Activated CD8-positive, alpha-beta memory T cell treated with anti-CD3 and anti-CD28 coated beads for 1 hour (primary cell): ENCODE measurements at places on chromosomes 11 and 22.
A peak's percentile ranks its signal among the peaks of the same experiment; 100 is the strongest.

GRCh38 chr22:20004464-20004863 is 12.2 kb downstream of the ARVCF start:
- DNase-seq, result no peak

DNA sequence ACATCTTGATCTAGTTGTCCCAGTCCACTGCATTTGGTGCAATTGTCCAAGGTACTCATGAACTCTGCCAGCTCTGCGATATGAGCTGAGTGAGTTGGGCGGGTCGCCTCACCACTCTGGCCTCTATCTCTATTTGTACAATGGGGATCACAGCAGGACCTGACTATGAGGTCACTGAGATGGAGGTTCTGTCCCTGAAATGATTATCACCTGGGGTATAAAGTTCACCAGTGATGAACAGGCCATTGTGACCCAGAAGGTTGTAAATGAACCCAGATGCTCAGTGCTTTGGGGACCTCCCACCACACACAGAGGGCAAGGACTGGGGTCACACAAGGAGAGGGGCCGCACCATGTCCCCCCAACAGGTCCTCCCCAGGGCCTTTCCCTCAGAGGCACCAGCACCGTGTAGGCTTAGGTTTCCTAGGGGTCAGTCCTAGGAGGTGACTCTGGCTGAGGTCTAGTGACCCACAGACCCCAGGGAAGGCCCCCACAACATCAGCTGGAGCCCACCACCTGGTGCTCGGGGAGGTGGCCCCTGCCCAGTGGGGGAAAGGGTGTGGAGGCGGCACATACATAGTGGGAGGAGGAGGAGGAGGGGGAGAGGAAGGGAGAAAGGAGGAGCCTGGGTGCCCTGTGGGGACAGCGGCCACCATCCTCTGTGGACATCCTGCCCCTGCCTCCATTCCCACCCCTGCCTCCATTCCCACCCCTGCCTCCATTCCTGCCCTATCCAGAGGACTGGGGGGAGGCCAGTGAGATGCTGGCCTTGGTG is 25.0 kb upstream of the IGLL1 start:
- no peak for DNase-seq

GRCh38 chr11:34855021-34855753 is 61.0 kb downstream of the APIP start:
- no peak for DNase-seq

- DNase-seq, result no peak
Measured at GRCh38 chr22:41900652-41901312, 14.1 kb downstream of the SHISA8 start.

- no peak for DNase-seq
Measured at GRCh38 chr22:42943981-42944380, 71.0 kb downstream of the PACSIN2 start.

- DNase-seq, result no peak
Measured at GRCh38 chr11:69327741-69328191, 33.8 kb downstream of the MYEOV start.

- no peak for DNase-seq
Measured at GRCh38 chr11:46427364-46427763, 35.8 kb upstream of the CHRM4 start.

DNA sequence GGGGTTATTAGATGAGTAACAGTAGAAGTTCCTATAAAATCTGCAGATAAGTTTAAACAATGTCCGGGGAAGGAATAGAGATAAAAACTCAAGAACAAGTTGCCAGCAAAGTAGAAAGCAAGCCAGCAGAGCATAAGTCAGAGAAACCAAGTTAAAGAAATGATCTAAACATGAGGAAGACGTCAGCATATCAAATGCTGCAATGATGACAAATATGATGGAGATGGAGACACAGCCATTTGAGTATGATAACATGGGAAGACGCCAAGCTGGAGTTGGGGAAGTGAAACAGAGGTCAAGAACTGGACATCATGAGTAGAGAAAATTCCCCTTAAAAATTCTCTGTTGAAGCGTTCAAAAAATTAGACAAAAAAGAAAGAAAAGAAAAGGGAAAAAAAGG is 571.5 kb downstream of the CNTN5 start:
- no peak for DNase-seq

DNA sequence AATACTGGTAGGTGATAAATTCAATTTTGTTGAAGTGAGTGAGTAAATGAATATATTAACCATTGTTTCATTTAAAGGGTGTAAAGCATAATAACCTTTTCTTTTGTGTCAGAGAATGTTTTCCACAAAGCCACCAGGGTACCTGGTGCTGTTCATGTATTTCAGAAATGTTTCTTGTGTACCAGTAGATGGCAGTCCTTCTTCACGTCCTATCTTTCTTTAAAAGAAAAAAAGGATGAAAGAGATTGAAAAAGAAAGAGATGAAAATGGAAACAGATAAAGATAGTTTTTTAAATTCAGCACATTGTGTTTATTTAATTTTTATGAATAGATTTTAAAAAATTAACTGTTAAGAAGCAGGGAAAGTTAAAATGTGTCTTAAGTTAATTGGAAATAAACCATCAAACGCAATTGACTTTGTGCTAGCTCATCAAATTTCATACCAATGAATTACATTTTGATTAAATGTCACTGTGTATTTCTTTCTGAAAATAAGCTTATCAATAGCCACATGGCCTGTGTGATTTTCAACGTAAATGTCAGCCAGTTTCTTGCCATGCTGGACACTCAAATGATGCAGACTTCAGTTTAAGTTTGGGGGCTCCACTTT is 65.5 kb upstream of the CHORDC1 start:
- no peak for DNase-seq

GRCh38 chr22:29308148-29308790 is 1.8 kb downstream of the GAS2L1 start:
- DNase-seq, result no peak

GRCh38 chr11:36053862-36054261 is 110.0 kb downstream of the LDLRAD3 start:
- no peak for DNase-seq

DNA sequence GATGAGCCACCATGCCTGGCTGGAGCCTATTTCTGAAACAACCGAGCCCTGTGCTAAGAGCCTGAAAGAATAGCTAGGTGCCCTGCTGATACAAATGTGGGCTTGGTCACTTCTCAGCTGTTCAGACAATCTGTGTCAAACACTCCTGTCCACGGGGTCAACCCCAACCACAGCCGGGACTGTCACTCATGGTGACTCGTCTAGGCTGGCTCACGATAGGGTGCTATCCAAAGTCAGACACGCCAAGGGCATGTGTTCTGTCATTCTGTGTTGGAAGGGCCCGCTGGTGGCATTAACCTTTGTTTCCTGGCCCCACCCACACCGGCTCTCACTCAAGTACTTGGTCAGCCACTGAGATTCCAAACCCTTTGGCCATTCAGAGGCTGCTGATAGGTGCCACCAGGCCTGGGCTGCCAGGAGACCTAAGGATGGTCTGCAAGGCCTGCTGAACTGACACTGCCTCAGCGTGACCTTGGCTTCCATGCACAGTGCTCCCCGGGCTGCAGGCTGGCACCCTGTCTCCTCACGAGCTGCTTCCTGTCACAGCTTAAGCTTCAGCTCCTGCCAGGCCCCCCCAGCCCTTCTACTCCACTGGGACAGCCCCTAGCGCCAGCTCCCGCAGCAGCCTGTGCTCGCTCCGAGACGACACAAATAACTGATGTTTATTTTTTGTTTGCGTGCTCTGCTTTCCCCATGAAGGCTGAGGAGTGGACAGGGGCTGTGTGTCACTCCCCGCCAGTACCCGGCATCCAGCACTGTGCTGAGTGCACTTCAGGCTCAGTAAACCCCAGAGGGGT is 14.2 kb upstream of the CDC42BPG start:
- DNase-seq, result no peak

DNA sequence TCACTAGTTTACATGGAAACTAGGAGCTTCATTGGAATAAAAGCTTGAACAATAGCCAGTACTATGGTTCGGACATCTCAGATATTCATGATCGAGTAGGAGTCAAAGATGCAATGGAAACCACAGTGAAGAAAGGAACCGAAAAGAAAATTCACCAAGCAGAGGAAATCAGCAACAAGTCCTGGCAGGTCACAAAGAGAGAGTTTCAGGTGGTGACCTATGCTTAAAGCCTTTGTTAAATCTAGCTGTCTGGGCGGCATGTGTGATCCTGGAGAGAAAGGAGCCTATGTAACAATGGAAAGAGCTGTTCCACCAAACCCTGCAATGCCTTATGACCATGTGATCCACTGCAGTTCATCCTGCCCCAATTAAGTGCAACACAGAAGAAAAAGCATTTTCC is 68.9 kb upstream of the POU2AF2 start:
- no peak for DNase-seq

- DNase-seq, result peak; percentile 53
Measured at GRCh38 chr11:63635762-63636465, 21.7 kb upstream of the PLAAT3 start.

DNA sequence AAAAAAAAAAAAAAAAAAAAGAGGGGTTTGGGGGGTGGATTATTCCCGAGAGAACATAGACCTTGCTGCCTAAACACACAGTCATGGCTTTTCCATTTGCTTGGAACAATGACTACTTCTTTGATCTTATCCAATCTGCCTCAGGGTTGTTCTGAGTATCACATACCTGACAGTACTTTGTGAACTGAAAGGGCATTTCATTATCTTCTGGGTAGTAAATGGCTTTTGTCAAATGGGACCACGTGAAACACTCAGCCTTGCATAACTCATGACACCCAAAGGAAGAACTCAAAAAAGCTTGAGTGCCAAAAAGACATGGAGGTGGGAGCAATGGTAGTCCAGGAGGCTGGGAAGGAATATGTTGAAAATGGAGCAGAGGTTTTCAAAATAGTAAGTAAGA is 123.2 kb upstream of the BID start:
- DNase-seq, result no peak

GRCh38 chr11:69486056-69486772 is 4.8 kb downstream of the LINC01488 start:
- DNase-seq, result no peak

DNA sequence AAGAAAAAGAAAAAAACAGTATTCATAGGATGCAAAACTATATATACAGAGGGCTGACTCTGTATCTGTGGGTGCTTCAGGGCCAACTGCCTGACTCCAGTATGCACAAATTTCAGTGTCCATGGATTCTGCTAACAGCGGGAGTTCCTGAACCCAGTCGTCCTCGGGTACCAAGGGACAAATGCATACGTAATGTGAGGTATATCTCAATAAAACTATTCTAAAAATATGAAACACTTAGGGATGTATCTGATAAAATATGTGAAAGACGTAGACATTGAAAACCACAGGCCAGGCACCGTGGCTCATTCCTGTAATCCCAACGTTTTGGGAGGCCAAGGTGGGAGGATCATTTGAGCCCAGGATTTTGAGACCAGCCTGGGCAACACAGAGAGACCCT is 13.9 kb upstream of the COMT start:
- no peak for DNase-seq

- DNase-seq, result no peak
Measured at GRCh38 chr22:43990044-43990443, 34.1 kb upstream of the PARVB start.

DNA sequence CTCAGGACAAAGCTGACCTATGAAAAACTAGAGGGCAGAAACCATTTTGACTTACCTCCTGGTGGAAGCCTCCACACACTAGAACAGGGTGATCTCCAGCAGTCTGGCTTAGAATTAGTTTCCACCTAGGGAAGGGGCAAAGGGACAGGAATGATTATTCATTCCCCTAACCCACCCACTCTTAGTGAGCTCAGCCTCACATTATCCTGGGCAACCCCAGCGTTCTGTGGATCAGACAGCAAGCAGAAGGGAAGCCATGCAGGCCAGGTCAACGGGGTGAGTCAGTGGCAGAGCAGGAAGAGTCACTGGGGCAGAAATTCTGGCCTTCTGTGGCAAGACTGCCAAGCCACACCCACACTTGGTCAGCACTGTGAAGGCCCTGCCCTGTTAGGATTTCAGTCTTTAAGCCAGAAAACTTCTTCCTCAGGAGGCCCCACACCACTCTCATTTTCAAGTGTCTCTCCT is 10.5 kb downstream of the NUMA1 start:
- no peak for DNase-seq

DNA sequence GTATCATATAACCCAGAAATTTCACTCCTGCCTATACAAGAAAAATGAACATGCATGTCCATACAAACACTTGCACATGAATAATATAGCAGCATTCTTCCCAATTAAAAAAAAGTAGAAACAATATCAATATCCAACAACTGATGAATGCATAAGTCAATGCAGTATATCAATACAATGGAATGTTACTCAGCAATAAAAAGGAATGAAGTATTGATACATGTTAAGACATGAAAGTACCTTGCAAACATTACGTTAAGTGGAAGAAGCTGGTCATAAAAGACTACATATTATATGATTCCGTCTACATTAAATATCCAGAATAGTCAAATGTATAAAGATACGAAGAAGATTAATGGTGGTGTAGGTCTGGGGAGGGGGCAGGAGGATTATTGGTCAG is 73.9 kb upstream of the DRD2 start:
- no peak for DNase-seq

GRCh38 chr22:44037519-44038375 is 13.6 kb downstream of the PARVB start:
- DNase-seq, result no peak

- no peak for DNase-seq
Measured at GRCh38 chr11:1200611-1201191, 22.2 kb upstream of the MUC5B start.

DNA sequence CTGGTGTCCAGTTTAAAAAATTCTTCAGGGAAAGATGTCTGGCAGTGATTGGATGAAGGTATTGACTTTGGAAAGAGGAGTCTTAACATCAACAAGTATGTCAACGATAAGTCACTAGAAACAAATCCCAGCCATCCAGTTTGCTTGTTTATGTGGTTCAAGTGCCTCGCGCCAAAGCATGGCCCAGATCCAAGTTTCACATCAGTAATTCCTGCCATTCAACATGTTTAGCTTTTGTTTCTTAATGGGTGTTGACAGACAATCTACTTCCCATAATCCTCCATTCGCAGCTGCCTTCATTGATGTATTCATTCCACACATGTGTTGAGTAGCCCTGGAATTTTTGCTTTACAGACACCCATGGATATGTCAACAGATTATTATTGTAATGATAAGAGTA is 77.8 kb downstream of the UBASH3B start:
- DNase-seq, result no peak

- no peak for DNase-seq
Measured at GRCh38 chr11:113725407-113725806, 19.3 kb upstream of the TMPRSS5 start.

DNA sequence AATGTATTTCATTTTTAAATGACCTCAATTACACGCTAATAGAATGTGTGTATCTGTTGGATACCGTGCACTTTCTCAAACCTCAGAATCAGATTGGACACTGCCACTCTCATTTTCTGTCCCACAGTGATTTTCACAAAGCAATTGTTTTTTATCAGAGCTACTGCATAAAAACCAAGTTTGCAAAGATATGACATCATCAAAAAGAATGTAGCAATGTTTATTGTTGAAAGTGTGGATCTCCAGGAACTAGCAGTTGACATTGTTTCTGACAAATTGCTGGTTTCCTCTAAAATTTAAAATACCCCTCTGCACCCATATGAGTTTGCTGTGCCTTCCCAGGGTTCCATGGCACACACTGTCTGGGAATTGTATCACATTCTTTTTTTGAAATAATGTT is 362.7 kb upstream of the DDI1 start:
- no peak for DNase-seq
